ENCODE measurements at places on chromosomes 7 and 10.

- DNase-seq, result no peak
Observed at GRCh38 chr7:21412957-21413356, 14.9 kb upstream of the SP4 start.

GRCh38 chr7:77894574-77895091 is 96.1 kb downstream of the PHTF2 start:
- no peak for DNase-seq

GRCh38 chr10:121572859-121573537 is 25.2 kb downstream of the FGFR2 start:
- no peak for DNase-seq

GRCh38 chr7:157418204-157419034 is 81.6 kb downstream of the DNAJB6 start:
- DNase-seq, result no peak

DNA sequence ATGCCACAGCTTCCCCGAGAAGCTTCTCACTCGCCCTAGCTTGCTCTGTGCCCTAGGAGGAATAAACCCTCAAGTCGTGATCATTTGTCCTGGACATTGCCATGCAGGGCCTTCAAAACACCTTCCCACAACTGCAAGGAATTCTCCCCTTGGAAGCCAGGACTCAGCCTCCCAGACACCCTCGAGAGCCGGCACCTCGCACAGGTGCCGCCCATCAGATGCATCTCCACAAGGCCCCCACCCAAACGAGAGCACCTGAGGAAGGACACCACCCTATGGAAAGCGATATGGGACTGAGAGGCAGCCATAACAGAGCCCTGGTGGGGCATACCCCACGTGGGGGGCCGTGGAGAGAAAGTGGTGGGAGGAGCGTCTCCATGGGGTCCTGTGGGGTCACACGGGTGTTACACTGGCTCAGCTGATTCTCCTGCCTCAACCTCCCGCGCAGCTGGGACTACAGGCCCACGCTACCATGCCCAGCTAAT is 77.6 kb upstream of the FOXK1 start:
- DNase-seq, result no peak

DNA sequence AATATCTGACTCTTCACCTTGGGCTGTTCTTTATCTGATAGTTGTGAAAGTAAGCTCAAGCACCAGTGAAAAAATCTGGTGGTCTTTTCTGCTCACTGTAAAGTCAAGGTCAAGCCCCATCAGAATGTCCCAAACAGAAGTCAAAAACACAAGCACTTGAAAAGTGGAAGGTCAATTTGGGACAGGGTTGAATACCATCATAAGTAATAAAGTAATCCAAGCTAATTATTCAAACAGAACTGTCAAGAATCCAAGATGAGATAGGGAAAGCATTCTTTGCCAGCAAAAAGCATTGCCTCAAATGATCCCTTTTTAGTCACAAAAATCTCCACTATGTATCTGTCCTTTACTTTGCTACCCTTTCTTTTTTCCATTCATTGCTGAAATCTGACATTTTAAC is 430.1 kb upstream of the NPVF start:
- DNase-seq, result no peak

GRCh38 chr7:50588937-50589336 is 23.7 kb upstream of the DDC start:
- no peak for DNase-seq

- DNase-seq, result peak; percentile 49
Observed at GRCh38 chr7:21355406-21355874, 72.4 kb upstream of the SP4 start.

GRCh38 chr7:116582164-116582732 is 57.4 kb downstream of the CAV1 start:
- DNase-seq, result no peak

GRCh38 chr7:45020915-45021314 is 20.9 kb downstream of the CCM2 start:
- DNase-seq, result no peak

DNA sequence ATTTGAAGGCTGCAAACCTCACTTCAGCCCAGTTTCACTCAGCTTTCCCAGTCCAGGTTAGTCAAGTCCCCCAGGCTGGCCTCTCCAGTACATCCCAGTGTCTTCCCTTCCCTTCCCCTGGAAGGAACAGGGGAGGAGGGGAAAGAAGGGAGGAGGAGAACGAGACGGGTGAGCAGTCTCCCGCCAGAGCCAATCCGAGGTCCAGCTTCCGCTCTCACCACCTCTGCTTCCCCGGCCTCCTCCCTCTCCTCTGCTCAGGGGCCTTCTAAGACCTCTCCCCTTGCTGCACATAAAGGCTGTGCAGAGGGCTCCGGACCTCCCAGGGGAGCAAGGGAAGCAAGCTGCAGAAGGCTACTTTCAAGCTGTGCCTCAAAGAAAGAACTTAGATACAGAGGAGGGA is 4.1 kb downstream of the ATG9B start:
- no peak for DNase-seq

DNA sequence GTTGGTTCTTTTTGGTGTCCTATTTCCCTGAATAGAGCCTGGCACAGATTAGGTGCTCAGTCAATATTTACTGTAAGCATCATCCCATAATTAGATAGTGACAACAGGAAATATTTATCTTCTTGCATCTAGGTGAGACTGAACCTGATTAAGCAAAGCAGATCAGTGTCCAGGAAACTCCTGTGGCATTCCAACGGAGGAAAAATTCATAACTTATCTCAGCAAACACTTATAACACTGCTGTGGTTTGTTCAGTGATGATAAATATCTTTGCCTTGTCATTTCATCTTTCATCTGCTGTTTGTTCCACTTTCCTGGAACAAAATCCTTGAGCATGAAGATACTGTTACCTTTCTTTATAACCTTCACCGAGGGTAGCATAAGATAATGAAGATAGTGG is 1160.3 kb upstream of the AUTS2 start:
- no peak for DNase-seq

DNA sequence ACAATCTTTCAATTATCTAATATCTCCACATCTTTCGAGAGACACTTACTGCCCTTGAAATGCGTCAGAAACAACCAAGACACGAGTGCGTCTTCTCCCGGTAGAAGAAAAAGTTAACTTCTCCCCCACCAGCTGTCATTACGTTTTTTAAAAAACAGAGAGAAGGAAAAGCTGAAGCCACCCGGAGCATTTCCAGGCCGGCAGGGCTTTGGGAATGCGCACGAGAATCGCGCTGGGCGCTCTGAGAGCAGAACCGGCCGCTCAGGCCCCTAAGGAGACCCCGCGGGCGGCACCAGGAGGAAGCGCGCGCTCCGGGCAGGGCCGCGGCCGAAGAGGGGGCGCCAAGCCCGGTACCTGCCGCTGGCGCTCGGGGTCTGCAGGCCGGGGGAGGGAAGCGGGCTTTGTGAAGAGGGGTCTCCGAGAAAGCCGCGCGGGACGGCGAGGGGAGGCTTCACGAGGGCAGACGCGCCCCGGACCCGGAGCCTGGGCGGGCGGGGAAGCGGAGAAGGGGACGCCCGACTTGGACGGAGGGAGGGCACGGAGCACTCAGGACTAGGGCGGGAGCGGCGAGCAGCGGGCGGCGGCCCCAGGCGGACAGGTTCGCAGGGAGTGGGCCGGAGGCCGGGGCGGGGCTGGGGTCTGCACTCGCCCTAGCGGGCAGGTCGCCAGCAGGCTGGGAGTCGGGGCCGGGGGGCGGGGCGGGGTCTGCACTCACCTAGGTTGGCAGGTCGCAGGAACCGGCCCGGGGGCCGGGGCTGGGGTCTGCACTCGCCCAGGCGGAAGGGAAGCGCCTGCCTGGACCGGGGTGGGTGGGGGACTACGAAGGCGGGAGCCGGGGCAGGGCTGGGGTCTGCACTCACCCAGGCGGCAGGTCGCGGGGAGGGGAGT is 932 bp downstream of the ESYT2 start:
- DNase-seq, result peak; percentile 35

GRCh38 chr7:91520645-91521044 is 256.4 kb downstream of the FZD1 start:
- DNase-seq, result no peak

- DNase-seq, result no peak
Observed at GRCh38 chr7:104862719-104863118, 151.3 kb upstream of the KMT2E start.

GRCh38 chr10:101779544-101780186 is 3.6 kb downstream of the NPM3 start:
- peak; percentile 87 for DNase-seq
